Astrocyte (in vitro differentiated cells and primary cell): ENCODE measurements at places on chromosomes 6 and 20.

DNA sequence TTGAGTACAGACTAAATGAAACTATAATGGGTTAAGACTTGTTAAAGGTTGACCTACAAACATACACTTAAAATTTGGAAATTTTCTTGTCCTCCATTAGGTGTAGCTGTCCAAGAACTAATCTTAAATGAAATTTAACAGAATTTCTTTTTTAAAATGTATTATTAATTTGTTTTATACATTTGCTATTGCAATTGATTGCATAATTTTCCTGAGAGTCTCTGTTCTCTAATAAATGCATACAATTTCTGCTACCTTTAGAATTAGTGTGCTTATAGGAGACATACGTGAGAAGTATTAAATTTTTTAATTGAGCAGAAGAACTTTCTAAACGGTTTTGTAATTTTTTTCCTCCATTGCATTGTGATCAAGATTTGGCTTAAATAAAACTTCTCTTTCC lies 1.5 kb downstream of the FAM135A start:
- no peak for DNase-seq

GRCh38 chr20:56769921-56770600 lies 141.0 kb downstream of the TFAP2C start:
- peak; percentile 77 for DNase-seq

- no peak for DNase-seq
Observed at GRCh38 chr6:54633601-54634000, 213.0 kb upstream of the FAM83B start.

GRCh38 chr6:26550250-26550993 lies 12.3 kb downstream of the HMGN4 start:
- DNase-seq = peak; percentile 21

DNA sequence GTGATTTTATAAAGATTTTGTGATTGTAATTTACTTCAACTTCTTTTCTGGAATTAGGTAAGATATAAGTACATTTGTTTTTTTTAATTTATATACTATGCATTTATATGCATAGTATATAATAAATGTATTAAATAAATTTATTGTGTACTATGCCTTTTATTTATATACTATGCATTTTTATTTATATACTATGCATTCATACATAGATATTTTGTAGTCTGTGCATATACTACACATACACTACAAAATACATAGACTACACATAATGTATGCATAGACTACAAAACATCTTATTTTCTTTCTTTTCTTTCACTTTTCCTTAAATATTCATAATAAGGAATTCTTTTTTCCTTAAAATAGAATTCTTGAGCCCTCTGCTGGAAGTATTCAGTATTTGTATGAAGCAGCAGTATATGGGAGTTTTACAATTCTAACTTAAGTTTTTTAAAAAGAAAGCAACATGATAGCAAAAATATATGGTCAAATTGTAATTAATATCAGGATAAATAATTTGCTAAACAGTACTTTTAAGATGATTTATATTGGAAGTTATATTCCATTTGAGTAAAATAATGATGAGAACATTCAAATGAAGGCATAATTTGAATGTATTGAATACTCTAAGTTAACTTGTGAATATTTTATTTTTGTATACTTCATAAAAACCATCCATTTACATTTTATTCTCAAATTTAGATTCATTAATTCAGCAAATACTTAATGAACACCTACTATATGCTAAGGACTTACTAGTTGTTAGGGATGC lies 129.3 kb downstream of the KLHL32 start:
- DNase-seq = peak; percentile 2

DNA sequence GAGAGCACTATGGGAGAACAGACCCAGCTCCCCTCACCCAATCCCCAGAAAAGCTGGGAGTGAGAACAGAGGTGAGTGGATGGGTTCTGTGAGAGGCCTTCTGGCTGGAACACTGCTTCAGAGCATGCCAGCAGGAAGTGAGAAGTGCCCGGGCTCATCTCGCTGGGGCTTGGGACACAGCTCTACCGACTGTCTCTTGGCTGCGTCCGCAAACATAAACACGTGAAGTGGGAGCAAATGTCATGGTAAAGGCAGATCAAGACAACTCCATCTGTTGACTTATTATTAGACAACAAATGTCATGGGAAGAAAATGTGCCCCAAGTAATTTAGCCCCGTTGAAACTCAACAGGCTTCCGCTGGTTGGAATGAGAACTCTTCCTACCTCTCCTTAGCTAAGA lies 25.9 kb downstream of the GNAS-AS1 start:
- DNase-seq = no peak

DNA sequence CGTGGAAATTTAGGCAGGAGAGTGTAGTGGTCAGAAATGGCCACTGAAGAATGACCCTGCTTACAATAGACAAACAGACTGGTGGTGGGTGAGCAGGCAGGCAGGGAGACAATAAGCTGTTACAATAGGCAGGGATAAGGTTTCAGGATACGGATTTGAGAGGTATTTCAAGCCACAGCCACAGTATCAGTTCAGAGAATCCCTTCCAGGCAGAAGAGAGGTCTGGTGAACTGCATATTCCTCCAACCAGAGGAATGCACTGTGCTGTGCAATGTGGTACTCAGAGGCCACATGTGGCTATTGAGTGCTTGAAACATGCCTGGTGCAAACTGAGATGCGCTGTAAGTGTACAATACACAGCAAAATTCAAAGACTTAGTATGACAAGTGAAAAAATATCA lies 20.6 kb downstream of the RMND1 start:
- DNase-seq = peak; percentile 42

DNA sequence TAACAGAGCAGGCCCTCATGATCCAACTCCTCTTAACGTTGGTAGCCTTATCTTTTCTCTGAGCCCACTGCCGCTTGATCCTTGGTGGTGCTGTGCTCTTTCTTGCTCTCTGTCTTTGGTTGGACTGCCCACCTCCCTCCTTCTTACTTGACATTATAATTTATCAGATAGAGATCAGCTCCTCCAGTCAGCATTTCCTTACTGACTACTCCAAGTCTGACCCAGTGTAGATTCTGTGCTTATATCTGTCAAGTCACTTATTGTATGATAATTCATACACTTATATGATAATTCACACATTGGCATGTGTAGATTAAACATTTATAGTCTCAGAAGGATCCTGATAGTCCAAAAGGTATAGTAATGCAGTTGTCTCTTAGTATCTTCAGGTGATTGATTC lies 18.1 kb downstream of the PTPRA start:
- no peak for DNase-seq

GRCh38 chr6:71395731-71396409 lies 107.3 kb downstream of the OGFRL1 start:
- no peak for DNase-seq

DNA sequence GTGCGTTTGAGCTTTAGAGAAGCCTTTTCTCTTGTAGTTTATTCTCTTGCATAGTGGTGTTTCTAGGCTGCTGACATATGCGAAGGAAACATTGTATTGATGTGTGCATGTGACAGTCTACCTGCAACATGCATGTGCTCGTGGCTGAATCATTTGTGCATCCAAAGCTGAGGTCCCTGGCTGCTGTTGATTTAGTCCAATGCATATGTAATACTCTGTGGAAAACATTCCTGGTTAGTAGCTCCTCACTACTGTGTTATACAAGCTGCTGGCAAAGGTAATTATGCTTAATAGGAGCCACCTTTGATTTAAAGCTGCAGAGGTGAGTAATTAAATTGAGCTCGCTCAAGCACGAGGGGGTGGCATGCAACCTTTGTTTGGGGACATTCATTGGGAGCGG lies 24.5 kb downstream of the TSHZ2 start:
- DNase-seq = no peak

DNA sequence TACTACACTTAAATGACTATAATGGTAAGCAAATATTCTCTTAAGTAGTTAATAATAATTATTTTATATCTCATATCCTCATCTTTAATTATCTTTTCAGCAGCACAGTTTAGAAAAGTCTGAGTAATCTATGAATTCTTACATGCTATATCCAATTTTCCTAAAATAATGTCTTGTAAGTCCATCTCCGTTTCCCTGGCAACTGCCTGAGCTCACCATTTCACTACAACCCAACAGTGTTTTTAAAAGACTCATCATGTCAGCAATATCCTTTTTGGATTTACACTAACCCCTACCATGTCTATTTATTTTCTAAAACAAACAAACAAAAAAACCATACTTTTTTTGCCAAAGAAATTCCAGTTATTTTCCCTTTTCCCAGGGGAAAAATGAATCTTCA lies 859.6 kb downstream of the EYS start:
- no peak for DNase-seq

GRCh38 chr6:170000071-170000843 lies 248.8 kb downstream of the ERMARD start:
- no peak for DNase-seq

DNA sequence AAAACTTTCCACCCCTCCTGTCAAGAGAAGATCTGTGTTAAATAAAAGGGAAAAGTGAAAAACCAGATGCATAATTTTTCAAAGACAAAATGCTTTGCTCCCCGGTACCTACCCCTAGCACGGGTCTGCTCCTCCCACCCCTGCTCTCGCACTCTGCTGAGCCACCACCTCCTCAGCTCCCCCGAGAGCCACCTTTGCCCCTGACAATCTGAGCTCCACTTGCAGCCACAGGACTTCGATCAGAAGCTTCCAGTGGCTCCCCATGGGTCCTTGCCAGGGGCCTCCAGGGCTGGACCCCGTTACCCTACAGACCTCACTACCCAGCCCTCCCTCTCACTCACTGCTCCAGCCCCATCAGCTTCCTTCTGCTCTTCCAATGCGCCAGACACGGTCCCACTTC lies 171.7 kb downstream of the PREX1 start:
- no peak for DNase-seq
